ENCODE measurements at places on chromosomes 12 and 14.

DNA sequence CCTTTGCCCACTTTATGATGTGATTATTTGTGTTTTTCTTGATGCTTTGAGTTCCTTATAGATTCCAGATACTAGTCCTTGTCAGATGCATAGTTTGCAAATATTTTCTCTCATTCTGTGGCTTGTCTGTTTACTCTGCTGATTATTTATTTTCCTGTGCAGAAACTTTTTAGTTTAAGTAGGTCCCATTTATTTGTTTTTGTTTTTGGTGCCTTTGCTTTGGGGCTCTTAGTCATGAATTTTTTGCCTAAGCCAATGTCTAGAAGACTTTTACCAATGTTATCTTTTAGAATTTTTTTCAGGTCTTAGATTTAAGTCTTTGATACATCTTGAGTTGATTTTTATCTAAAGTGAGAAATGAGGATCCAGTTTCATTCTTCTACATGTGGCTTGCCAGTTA lies 667.3 kb downstream of the SLC16A7 start:
- no peak for DNase-seq

GRCh38 chr14:68718023-68718990 lies 74.6 kb downstream of the ZFP36L1 start:
- no peak for DNase-seq

DNA sequence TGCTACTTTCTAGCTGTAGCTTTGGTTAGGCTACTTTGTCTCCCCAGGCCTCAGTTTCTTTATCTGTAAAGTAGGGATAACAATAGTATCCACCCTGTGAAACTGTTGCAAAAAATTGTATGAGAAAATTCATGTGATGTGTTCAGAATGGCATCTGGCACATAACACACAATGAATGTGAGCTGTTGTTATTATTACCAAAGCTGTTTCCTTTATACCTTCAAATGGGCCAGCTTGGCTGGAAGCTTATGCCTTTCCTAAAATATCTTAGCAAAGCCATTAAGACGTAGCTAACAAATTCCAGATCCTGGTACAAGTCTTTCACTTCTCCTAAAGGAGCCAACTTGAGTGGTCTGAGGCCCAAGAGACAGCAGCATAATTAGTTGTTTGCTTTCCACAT lies 25.2 kb upstream of the MANSC4 start:
- no peak for DNase-seq

DNA sequence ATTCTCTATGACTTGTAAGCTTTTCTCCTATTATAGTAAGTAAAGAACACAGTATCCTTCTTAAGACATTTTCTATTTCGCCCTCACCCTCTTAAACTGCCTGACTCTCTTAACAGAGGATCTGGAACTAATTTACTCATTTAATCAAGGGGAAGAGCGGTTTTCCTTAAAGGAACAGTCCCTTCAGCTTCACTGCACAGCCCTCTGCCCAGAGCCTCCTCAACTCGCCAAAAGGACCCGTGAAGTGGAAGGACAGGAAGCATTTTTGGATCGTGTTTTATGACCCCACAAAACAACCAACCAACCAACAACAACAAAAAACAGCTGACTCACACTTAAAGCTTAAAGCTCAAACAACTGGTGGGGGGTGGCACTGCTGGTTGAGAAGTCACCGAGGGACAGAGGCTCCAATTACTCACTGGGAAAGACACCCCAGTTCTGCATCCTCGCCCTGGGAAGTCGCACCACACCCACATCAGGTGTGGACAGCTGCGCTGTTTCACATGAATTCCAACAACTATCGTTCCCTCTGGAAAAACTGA lies 35.7 kb downstream of the NID2 start:
- no peak for DNase-seq

- no peak for DNase-seq
Measured at GRCh38 chr12:32493282-32493681, 93.9 kb downstream of the FGD4 start.

DNA sequence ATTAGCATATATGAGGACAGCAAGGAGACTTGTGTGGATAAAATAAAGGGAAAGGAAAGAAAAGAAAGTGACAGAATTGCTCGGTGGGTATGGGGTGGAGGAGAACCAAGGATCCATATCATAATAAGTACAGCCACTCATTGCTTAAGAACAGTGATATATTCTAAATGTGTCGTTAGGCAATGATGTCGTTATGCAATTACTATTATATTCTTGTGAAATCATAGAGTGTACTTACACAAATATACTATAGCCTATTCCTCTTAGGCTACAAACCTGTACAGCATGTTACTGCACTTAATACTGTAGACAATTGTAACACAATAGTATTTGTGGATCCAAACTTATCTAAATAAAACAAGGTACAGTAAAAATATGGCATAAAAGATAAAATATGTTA lies 271.1 kb downstream of the CCER1 start:
- DNase-seq, result no peak

DNA sequence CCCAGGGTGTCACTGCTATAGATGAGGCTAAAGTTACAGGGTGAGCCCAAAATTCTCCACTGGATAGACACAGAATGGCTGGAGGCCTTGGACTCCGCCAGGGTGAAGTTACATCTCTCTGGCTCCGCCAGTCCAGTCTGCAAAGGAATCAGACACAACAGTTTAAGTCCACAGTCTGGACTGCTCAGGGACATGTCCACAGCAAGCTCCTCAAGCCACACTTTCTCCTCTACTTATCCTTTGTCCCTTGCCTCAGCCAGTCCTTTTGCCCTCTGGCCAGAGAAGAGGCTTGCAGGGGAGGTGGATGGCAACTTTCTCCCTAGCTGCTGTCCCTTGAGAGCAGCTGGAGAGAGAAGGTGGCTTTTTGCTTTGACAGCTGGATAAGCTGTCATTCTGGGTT lies 28.0 kb downstream of the PTPRB start:
- no peak for DNase-seq

DNA sequence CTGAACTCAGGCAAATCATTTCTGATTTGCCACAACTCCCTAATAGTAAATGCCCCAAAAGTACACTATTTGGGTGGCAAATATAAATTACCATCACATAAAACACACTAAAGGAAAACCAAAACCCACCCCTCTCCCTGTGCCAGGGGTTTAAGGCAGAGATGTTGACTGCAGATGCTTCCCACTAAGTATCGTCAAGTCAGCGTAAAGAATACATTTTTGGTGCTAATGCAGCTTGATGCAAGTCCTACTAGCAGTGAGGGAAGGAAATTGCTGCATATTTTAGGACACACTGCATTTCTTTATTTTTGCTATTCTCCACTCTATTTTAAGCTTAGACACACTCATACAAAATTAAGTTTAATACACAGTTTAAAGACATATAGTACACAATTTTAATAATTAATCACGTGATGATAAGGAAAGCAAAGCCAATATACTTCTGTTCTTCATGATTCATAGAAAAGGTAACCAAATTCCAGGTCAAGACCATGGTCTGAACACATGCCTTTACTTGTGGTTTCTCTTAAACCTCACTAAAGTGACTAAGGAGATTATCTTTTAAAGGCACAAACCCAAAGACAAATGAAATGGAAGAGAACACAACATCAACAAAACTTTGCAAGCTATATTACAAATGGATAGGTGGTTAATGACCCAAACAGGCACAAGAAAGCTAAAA lies 162.2 kb downstream of the STXBP6 start:
- DNase-seq, result no peak

- DNase-seq, result no peak
Measured at GRCh38 chr12:102197789-102198188, at the start of gene PMCH. PMCH (minus strand) TSS chr12:102197833; CDS start chr12:102197770, 63 bp downstream.

Data from HS-5 (cell line).